ENCODE measurements at places on chromosomes 16 and 17.

DNA sequence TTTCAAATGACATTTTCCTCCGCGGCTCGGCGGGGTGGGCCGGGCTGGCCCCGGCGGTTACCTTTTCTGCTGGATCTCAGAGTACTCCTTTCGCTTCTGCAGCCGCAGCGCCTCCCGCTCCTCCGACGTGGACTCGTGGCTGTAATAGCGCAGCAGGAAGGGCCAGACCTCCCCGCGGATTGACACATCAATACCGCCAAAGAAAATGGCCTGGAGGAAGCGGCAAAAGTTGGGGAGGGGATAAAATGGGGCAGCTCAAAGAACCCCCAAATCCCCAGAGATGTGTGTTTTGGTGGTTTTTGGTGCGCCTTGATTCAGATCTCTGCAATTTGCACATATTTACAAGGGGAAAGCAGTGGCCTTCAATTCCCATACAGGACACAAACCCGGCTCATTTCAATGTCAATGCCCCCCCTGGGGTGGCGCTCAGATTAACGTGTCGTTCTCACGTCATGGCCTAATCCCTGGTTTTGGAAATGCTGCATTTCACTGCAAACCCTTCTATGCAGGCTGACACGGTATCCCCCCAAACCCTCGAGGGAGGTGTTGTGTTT, 85.9 kb downstream of the TBC1D16 start:
- DNase-seq: no peak

DNA sequence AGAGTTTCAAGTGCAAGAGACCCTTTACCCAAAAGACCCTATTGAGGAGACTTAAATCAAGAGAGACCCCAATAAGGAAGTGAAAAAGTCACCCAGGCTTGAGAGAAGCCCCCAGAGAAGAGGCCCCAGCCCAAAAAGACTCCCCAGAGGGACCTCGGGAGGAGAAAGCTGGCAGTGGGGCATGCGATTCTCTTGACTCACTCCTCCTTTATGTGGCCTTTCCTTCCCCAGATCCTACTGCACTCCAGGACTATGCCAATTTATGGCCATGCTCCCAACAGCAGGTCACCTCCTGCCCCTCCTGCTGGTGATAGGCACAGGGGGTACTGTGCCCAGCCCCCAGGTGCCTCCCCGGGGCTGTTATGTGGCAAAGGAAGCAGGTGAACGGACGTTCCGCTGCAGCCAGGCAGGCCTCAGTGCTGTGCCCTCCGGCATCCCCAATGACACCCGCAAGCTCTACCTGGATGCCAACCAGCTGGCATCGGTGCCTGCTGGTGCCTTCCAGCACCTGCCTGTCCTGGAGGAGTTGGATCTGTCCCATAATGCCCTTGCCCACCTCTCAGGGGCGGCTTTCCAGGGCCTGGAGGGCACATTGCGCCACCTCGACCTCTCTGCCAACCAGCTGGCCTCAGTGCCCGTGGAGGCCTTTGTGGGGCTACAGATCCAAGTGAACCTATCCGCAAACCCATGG, 16.3 kb downstream of the LRRC3C start:
- no peak for DNase-seq

DNA sequence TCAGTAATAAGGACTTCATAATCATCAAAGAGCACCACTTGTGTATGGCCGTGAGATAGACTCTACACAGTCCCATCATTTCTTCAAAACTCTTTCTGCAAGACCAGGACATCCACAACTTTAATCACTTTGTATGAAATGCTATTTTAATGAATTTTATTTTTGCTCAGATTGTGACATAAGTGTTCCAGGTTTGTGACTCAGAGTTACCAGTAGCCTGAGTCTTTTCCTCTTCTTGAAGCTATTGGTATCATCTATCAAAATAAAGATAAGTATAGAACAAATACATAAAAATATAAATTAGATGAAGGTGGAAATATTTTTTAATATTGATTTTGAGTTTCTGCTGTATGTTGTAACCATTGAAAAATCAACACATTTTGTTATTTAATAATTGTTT, 16.6 kb upstream of the VWA3A start:
- DNase-seq: no peak

GRCh38 chr17:18994631-18995030, 9.9 kb downstream of the FAM83G start:
- DNase-seq: no peak

DNA sequence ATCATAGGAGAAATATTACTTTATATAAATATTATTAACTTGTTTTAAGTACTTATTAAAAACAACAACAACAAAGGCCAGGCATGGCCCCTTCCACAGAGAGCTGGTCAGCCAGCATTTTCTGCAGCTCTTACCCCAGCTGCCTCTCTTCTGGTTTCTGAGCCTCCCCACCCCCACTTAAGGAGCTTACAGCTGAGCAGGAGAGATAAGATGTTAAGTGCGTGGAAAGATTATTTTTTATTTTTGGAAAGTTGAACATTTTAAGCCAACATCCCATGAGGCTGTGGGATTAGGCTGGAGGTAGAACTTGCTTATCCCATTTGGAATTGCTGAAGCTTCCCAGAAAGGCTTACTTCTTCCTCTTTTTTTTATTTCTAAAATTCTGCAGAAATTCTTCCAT, 401.2 kb downstream of the SEC14L1 start:
- DNase-seq: no peak

DNA sequence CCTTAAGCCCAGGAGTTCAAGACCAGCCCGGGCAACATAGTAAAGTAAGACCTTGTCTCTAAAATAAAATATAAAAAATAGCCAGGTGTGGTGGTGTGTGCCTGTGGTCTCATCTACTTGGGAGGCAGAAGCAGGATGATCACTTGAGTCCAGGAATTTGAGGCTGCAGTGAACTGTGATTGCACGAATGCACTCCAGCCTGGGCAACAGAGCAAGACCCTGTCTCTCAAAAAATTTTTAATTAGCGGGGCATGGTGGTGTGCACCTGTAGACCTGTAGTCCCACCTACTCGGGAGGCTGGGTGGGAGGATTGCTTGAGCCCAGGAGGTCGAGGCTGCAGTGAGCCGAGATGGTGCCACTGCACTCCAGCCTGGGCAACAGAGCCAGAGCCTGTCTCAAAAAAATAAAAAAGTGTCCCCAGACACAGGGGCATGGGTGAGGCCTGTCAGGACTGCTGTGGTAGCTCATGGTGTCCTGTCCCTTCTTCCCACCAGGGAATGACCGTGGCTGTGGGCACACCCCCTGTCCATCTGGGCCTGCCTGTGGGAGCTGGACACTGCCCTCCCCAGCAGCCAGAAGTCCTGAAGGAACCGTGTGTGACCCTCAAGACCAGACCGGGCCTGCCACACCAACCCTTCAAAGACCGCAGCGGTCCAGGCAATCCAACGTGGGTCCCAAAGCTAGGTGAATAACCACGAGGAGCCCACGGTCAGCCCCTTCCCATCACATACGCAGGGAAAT, 30.8 kb upstream of the GAA start:
- DNase-seq: no peak

DNA sequence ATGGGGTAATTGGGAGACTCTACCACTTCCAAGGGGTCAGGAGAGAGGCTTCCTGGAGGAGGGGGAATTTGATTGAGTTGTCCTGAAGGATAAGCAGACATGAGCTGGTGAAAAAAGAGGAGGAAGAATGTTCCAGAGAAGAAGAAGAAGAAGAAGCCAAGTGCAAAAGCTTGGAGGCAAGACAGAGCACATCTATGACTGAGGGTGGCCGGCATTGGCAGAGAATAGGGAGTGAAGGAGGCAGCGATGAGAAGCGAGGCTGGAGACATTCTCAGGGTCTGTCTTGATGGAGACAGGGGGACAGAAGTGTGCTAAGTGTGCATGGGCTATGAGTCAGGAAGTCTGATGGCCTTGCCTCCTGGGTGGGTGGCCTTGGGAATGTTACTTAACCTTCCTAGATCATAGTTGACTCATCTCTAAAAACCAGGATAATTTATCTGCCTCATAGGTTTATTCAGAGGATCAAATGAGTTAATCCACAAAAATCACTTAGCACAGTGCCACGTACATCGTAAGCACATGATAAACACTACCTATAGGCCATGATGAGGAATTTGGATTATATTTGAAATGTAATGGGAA, 171.7 kb downstream of the ABCC12 start:
- DNase-seq: no peak

- no peak for DNase-seq
These were observed 15.1 kb downstream of the IGSF6 start for GRCh38 chr16:21637032-21637968.

DNA sequence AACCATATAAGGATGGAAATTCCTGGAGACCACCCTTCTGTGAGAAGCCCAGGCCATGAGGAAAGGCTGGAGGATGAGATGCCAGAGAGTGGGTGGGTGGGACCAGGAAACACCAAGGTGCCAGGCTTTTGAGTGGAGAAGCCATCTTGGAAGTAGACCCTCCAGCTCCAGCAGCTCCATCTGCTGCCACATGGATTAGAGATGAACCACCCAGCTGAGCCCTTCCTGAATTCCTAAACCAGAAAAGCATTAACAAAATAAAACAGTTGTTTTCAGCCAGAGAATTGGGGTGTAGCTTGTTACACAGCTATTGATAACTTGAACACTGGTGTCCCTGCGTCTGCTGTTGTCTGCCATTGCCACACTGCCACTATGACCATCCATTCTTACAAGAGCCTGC, 6.3 kb upstream of the TMEM114 start:
- no peak for DNase-seq

DNA sequence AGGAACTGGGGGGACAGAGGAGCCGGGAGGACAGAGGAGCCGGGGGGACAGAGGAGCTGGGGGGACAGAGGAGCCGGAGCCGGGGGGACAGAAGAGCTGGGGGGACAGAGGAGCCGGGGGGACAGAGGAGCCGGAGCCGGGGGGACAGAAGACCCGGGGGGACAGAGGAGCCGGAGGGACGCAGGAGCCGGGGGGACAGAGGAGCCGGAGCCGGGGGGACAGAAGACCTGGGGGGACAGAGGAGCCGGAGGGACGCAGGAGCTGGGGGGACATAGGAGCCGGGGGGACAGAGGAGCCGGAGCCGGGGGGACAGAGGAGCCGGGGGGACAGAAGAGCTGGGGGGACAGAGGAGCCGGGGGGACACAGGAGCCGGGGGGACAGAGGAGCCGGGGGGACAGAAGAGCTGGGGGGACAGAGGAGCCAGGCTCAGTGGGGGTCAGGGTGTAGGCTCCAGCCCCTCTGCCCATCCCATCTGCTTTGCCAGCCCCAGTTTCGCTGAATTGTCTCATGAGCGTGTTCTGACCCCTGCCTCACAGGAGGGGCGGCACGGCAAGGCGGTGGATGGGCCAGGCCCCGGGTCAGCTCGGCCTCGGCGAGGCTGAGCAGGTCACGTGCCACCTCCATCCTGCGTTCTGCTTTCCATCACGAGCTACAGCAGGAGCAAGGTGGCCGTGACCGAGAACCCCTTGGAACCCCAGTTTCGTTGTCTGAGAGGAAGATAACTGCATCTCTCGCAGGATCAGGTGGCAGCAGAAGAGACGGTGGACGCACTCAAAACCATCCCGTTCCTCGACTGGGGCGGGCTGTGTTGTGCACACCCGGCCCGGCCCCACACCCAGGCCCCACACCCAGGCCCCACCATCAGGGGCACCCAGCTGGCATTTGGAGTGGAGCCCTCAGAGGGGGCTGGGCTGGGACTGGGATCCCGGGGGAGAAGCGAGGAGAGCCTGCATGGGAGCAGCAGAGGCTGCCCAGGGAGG, 26.1 kb upstream of the CBFA2T3 start:
- DNase-seq: no peak
